ENCODE measurements at places on chromosomes 5 and 9. TPM values are rescaled to one million over a fixed set of nuclear protein-coding genes. Genes with fewer than 3 reads are reported as not detected.

VCAN gene
- total RNA-seq = 10.4 TPM

GDA gene
- total RNA-seq = not detected

SLC36A3 gene
- not detected for total RNA-seq

JMY gene
- 11.1 TPM for total RNA-seq

ANKRD18A gene
- under 0.01 TPM for total RNA-seq

BASP1 gene
- total RNA-seq = 31.7 TPM

NPDC1 gene
- total RNA-seq = 64.7 TPM

ZNF484 gene
- total RNA-seq = 10.8 TPM

WNK2 gene
- not detected for total RNA-seq

PPP3R2 gene
- not detected for total RNA-seq
